RCC 7860 (cell line): ENCODE measurements at places on chromosomes 5 and 9.

DNA sequence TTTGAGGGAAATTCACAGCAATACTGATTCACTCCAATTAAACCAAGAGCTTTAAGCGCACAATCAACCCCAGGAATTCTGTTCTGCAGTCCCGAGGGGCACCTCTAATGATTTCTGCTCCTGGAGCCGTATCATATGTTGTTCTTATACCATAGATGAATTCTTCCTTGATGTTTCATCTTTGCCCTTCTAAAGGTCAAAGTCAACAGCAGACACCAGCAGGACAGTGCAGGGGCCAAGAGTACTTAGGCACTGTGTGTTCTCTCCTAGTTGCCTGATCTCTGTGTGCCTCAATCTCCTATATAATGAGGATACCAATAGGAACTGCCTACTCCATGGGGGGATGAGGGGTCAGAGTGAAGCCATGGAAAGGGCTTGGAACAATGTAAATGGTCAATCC lies 16.5 kb downstream of the EPB41L4B start:
- no peak for DNase-seq

- DNase-seq: peak; percentile 62
These were observed 265.3 kb upstream of the GAS1 start for GRCh38 chr9:87212605-87213021.

- DNase-seq: no peak
These were observed 219.8 kb downstream of the ACTL7B start for GRCh38 chr9:108636013-108636412.

DNA sequence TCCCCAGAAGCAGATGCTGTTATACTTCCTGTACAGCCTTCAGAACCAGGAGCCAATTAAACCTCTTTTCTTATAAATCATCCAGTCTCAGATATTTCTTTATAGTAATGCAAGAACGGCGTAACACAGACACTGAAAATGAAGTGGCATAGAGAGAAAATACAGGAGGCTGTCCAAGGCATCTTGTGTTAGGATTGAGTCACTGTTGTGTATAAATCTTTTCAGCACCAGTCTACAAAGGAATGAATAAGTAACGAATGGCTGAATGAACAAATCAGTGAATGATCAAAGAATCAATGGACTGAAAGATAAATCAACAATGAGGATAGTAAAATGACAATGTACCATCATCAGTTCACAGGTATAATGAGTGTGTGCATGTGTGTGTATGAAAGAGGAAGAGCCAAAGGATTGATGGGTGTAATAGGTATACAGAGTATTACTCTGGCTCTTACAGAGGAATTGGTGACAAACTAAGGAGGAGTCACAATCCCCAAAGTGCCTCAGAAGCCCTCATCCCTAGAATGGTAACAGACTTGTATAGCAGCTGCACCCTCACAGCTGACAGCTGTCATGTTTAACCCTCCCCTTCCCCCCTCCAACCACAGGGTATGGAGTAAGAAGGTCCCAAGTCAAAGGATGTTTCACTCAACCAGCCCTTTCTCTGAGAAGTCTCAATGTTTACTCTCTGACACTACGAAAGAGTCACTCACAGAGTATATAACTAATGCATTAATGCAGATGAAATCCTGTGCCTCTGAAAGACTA lies 29.8 kb upstream of the MIER3 start:
- no peak for DNase-seq

- no peak for DNase-seq
These were observed 617 bp upstream of the FPGS start for GRCh38 chr9:127801955-127802575.

- DNase-seq: no peak
These were observed 95.1 kb upstream of the ITGA1 start for GRCh38 chr5:52692606-52693005.

DNA sequence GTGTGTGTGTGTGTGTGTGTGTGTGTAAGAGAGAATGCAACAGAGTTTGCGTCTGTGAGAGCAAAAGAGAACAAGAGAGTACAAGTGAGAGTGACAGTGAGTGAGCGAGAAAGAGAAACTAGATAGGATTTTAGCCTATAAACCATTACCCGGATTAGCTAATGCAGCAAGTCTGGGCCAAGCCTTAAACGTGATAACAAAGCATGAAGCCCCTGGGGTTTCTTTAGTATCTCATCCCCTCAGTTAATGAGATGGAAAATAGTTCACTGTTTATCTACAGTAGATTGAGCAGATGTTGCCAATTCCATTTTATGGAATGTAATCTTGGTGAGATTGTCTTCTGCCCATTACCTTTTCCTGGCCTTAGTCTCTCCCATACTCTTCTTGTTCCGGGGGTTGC lies 114.5 kb downstream of the MAT2B start:
- DNase-seq: no peak

DNA sequence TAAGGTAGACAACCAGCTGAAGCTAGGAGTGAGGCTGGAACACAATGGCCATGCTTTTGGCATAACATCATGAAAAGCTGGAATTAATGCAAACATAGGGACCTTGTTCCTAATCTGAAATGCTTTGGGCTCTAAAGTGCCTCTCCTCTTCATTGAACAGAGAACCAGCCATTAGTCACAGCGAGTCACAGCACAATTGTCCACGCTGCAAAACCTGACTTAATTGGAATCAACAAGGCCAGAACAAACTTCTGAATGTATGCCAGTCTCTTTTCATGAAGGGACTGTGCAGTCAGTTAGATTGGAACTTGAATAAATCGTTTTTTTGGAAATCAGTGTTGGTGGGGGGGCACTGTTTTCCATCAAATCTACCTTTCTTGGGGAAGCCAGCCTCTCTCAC lies 96.5 kb downstream of the JAKMIP2 start:
- no peak for DNase-seq

DNA sequence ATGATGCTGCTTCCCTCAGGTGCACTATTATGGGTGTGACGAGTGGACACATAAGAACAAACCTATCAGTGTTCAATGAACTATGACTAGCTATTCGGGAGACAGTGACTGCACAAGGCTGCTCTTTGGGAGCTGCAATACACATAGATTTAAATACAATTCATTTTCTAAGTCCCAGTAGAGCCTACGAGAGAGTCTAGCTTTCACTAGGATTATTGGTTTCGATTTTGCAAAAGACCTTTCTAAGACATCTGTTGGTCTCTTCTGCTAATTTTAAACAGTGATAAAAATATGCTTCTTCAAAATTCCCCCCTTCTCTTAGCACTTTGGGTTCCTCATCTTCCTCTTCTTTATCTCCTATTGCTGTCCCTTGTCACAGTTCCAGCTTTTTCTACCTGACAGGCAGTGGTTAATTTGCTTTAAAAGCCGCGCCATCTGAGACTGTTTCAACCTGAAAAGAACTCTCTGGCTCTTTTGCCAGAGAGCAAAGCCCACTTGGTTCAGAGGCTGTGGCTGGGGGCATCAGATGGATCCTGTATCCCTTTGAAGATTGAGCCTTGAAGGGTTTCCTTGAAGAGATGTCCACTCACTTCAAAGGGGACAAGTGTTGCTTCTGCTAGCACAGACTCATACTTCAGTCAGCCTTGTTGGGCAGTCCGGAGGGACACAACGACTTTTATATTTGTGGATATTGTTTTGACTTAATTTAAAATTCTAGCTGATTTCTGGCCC lies 241.5 kb downstream of the MAN2A1 start:
- DNase-seq: no peak

DNA sequence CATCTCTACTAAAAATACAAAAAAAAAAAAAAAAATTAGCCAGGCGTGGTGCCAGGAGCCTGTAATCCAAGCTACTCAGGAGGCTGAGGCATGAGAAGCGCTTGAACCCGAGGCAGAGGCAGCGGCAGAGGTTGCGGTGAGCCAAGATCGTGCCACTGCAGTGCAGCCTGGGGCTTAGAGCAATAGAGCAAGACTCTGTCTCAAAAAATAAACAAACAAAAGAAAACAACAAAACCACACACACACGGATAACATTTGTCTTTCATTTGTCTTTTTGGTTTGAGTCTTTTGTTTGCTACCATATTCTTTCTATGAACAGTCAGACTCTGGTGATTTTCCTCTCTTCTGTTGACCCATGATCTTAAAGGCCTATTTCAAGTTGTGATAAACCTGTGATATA lies 1168.3 kb upstream of the WWC1 start:
- no peak for DNase-seq

GRCh38 chr9:129655696-129656095 lies 9.8 kb upstream of the PRRX2 start:
- DNase-seq: no peak

- no peak for DNase-seq
These were observed 9.1 kb upstream of the PJA2 start for GRCh38 chr5:109418712-109419352.

- no peak for DNase-seq
These were observed 60.9 kb downstream of the NNT start for GRCh38 chr5:43663916-43664315.

DNA sequence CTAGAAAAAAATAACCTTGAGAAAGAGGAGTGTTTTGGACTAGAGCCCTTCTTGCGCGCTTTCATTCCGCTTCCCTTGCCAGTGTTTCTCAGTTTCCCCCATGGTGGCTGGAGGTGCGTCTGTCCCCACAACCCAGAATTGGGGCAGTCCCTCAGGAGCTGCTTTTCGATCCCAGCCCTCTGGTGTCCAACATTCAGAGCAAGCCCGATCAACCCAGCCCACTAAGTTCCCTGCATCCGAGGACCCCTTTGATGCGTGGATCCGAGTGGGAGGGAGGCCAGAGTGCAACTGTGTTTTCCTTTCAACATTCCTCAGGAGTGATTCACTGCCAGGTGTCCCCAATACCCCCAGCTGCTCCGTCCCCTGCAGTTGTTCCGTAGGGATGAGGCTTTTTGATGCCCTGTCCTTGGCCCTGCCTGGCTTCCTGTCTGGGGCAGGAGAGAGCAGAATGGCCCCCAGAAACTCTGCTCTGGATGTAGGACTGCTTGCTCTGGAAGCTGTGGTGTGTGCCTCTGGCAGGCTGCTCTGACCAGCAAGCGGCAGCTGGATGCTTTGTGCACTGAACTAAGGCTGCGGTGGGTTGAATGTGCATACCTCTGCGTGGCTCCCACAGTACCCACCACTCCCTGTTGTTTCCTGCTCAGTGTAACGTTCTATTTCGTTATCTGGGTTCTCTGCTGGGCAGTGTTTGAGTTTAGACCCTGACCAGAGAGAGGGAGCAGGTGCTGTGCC lies 117.5 kb downstream of the BOD1 start:
- DNase-seq: no peak

DNA sequence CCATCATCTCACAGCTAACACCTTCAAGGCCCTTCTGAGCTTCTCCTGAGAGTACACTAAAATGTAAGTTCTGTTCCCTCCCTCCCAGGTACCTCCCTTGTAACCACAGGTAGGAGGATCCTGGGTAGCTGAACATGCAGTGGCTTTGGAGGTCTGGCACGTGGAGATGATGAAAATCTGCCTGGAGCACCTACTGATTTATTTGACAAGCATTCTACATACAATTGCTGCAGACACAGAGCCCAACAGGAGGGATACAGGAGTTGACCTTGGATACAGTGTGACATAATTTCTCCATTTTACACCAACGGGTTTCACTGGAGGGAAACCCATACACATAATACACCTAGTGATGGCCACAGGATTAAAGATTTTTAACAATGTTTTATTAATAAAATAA lies 478.7 kb downstream of the SEMA5A start:
- DNase-seq: no peak

- no peak for DNase-seq
These were observed 48.3 kb downstream of the TMEFF1 start for GRCh38 chr9:100521282-100521681.
